ENCODE measurements at places on chromosomes 2 and 18.

GRCh38 chr2:66536997-66537396 lies 102.1 kb downstream of the MEIS1 start:
- no peak for DNase-seq

DNA sequence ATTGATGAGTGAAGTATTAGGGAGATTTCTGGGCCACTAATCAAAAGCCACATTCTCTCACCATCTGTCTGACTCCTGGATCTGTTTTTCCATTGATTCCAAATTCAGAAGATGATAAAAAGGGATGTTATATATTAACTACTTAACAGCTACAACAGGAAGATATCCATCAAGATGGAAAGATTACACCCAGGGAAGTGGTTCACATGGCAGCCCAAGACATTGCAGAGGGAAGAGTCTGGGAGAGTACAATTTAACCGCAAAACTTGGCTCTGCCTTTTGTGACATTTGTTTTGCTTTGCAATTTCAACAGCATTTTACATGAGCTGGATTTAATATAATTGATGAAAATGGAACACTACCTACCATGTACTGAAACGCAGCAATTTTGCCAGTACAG lies 22.5 kb upstream of the TCF4 start:
- DNase-seq = no peak

- DNase-seq = no peak
These were observed 39.7 kb downstream of the TMEM177 start for GRCh38 chr2:119718501-119719260.

- no peak for DNase-seq
These were observed 980 bp upstream of the RNPEPL1 start for GRCh38 chr2:240567137-240567871.

- no peak for DNase-seq
These were observed 40.1 kb upstream of the GRB14 start for GRCh38 chr2:164661349-164661748.

- no peak for DNase-seq
These were observed 91.7 kb downstream of the KLF7 start for GRCh38 chr2:207073801-207074678.

GRCh38 chr2:173151671-173152401 lies 76.2 kb downstream of the MAP3K20 start:
- DNase-seq = peak; percentile 38

DNA sequence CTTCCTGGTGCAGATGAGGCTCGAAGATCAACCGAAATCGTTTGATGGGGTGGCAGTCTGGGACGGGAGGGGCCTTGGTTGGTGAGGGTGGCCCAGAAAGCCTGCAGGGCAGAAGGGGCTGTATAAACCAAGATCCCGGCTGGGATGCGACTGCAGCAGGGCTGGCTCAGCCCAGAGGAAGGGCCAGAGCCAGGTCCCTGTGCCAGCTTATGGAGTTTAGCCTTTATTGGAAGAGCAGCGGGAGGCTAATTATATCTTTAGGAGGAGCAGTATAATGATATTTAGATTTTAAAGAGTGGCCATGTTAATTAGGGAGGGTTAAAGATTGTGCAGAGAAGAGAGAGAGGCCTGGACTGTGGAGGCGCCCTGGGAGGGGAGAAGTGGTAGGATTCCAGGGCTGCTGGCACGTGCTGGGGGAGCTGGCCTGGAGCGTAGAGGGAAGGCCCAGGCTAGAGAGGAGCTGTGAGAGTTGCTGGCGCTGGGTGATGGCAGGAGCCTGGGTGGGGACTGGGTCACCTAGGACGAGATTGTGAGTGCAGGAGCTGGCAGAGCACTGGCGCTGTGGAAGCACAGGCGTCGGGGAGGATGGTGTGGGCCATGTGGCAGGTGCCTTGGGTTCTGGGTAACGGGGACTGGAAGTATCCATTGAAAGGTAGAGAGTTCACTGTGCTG lies 25.1 kb downstream of the TRAF3IP1 start:
- no peak for DNase-seq
